ENCODE measurements at places on chromosomes 16 and 17.

- no peak for DNase-seq
Measured at GRCh38 chr17:60107526-60108257, 29.0 kb upstream of the HEATR6 start.

- no peak for DNase-seq
Measured at GRCh38 chr17:1467898-1468492, 12.0 kb upstream of the CRK start.

DNA sequence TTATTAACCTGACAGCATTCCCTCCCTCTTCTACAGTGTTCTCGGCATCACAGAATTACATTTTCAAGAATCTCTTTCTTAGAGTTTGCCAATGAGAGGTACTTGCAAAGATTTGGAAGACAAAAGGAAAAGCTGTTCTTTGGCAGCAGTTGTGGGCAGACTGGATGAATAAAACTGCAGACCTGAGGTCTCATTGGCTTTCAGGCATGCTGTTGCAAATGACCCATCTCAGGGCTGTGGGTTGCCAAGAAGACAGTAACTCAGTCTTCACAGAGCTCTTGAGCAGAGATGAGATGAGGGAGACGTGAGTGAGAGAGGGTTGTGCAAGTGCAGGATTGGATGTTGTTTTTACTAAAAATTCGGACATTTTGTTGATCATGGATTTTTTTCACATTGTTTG lies 11.3 kb upstream of the USP31 start:
- DNase-seq: no peak

GRCh38 chr16:80120899-80121521 lies 419.8 kb upstream of the DYNLRB2 start:
- DNase-seq: no peak

DNA sequence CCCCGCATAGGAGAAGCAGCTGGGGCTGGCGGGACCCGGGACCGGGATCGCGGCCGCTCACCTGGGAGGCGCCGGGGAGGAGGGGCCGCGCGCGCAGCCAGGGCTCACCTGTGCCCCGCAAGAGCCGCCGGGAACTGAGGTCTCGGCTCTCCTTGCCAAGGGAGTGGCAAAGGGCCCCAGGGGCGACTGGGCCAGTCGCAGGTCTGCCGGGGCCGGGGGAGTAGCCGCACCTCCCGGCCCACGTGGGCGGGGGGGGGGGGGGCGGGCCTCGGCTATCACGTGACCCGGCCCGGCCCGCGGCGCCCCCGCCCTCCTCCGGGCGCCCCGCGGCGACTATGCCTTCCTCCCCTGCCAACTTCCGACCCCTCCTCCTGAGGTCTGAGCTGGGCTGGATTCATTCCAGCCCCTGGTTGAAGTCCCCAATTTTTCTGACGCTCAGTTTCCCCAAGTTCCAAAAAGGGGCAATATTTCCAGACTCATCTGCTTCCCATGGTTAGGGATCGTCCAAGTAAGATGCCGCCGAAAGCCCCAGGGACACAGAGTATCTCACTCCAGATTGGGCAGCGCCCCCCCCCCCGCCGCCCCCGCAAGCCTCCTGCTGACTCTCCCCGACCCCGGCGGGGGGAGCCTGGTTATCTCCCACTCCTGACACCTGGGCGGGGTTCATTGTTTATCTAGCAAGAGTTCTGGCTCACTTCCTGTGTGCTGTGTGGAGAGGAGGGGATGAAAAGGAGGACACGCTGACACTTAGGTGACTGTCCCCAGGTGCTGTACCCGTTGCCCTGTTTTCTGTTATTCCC lies at the start of gene TMC6:
TMC6 (minus strand) TSS at position 205 of the 800 bp plus-strand sequence. CDS start 1,923 bp downstream, outside the sequence.
- DNase-seq: peak; percentile 64

- DNase-seq: no peak
Measured at GRCh38 chr16:55561319-55561848, 5.1 kb upstream of the CAPNS2 start.

DNA sequence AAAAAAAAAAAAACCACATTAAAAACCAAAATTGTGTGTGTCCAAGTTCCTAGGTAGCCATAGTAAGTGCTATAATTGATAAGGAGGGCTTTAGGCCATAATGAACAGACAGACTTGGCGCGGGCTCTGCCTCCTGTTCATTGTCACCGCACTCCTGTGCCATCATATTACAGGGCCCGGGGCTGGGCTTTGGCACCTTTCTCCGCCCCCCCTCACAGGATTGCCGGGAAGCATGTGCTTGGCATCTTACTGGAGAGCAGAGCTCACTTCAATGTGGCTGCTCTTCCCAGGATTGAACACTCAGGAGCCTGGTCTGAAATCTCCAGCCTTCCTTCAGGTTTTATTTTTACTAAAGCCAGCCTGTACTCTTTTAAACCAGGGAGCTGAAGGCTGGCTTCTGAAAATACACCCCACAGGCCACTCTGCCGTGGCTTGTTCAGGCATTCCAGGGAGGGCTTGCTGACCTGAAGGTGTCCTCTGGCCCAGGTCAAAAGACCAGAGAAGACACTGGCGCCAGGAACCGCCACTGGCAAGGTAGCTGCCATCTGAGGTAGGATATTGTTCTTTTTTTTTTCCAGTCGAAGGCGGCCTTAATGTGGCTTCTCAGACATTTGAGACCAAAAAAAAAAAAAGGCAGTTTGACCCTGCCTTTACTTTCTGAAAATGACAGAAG lies 39.3 kb downstream of the DHRS7B start:
- no peak for DNase-seq

DNA sequence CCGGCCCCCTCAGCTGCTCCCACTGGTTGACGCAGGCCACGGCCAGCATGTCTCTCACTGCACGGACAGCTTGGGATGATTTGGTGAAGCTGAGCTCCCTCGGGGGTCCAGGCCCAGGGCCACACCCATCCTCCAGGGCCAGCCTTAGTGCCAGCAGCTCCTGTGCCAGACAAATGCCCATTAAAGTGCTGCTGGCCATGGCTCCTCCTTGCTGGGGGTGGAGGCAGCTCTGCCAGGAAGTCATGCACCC lies 2.5 kb downstream of the TRIM47 start:
- no peak for DNase-seq

DNA sequence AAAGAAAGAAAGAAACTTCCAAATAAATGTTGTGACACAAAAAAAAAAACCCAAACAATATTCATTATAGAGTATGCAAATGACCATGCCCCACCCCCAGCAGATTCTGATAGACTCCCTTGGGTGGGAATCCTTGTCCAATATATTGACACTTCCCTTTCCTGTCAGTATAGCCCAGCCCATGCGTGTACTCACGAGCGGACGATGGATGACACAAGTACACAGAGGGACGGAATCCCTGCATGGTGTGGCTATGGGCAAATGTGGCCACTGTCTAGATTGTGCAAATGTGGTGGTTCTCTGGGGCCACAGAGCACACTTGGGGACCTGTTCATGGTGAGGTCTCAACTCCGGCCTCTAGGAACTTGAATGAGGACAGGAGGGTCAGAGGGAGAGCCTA lies 3.1 kb downstream of the RAB37 start:
- no peak for DNase-seq

DNA sequence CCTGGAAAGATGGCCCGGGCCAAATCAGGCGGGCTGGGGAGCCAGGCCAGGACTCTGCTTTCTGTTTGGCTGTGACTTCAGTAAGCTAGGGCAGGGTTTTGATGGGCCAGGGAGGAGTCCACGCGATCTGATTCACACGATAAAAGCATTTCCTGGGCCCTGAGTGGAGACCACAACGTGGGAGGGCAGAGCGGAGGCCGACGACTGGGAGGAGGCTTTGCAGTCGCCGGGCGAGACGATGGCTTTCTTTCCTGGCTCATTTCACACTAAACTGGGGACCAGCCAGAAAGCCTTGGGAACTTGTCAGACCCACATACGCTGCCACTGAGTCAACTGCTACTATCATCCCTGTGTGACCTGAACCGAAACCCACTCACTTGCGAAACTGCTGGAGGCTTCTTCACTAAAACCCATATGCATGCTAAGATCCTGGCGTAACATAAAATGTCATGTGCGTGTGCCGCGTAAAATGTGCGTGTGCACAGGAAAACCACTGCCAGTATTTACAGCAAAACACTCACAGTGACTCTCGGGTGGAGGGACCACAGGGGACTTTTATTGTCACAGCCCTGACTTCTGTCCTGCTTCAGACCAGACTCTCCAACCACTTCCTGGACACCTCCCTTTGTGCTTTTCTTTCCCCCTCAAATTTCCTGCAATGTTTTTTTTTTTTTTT lies 14.2 kb upstream of the RHBDF2 start:
- no peak for DNase-seq
